Activated naive CD4-positive, alpha-beta T cell treated with Interleukin-2 at 50 U/mL for 16 hours (primary cell): ENCODE measurements at places on chromosomes 5 and 9.

- DNase-seq = no peak
Measured at GRCh38 chr5:17228821-17229291, 11.4 kb downstream of the BASP1 start.

DNA sequence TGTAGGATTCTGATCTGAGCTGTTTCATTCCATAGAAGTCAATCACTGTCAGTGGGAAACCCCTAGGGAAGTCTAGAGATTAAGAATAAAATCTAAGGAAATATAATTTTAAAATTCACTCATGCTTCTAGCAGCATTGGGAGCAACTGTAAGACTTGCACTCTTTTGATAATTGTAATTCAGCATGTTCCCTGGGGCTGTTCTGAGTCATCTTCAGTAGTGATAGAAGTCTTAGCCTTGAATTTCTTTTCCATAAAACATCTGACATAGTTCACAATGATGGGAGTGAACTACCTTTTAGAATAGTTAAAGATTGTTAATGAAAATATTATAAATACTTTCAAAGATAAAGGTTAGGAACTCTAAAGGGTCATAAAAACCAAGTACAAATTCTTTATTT, 935.8 kb downstream of the DTWD2 start:
- no peak for DNase-seq

- no peak for DNase-seq
Measured at GRCh38 chr9:130429831-130430230, 14.9 kb upstream of the ASS1 start.

- DNase-seq = no peak
Measured at GRCh38 chr9:119768266-119768665, 399.0 kb upstream of the BRINP1 start.

DNA sequence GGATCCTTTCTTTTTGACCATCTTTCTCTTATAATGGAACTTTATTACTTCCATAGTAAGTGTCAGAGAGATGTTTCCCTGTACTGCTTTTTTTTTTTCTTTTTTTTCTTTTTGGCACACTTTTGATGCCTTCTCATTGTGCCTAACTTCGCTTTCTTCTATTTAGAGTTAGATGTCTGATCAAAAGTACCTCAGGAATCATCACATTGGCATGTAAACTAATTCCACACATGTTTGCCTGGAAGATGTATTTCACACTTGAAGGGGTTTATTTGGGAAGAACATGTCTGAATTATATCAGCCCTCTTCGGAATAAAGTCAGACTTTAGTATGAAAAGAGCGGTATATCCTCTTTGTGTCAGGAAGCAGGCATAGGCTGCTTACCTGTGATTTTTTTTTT, 35.1 kb downstream of the SMARCA2 start:
- no peak for DNase-seq

- no peak for DNase-seq
Measured at GRCh38 chr9:134442486-134443173, 116.4 kb downstream of the RXRA start.

- DNase-seq = no peak
Measured at GRCh38 chr9:95116002-95116807, 201.3 kb downstream of the FANCC start.

DNA sequence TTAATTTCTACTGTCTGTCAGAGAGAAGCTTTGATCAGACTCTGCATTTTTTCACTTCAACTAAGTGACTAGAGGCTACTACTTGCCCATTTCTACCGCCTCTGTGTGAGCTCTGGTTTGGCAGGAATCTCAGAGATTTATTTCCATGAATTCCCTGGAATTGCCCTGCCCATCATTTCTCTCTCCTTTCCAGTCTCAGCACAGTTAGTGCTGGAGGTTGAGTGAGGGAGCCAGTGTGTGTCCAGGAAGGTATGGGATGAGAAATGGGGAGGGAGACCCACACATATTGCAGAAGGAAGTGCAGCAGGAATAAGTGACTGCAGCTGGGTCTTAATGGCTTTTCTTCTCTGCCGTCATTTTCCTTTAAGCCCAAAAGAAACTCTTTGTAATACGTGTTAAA, 443.1 kb upstream of the ZNF462 start:
- DNase-seq = no peak

DNA sequence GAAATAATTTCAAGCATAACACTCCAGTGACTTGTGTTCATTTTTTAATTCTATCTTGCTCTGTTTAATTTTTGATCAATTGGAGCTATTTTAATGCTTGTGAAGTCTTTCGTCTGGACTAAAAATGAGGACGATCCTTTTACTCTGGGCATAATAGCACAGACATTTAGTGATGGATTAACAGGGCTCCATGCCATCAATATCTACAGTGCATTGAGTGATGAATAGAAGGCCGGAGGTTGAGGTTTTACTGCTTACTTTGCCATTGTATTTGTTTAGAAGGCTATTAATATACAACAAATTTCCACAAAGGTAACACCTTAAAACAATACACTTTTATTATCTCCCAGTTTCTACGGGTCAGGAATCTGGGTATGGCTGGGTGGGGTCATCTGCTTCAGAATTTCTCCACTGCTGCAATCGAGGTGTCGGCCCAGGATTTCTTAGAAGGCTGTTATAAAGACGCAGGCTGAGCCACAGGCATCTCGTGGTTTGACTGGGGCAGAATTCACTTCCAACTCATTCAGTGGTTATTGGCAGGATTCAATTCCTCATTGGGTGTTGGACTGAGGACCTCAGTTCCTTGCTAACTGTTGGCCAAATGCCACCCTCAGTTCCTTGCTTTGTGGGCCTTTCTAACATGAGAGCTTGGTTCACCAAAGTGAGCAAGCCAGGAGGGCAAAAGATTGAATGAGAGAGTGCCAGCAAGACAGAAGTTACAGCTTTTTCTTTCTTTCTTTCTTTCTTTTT, 265.4 kb upstream of the VLDLR start:
- DNase-seq = no peak

GRCh38 chr9:106693558-106693957, 169.4 kb upstream of the ZNF462 start:
- no peak for DNase-seq

DNA sequence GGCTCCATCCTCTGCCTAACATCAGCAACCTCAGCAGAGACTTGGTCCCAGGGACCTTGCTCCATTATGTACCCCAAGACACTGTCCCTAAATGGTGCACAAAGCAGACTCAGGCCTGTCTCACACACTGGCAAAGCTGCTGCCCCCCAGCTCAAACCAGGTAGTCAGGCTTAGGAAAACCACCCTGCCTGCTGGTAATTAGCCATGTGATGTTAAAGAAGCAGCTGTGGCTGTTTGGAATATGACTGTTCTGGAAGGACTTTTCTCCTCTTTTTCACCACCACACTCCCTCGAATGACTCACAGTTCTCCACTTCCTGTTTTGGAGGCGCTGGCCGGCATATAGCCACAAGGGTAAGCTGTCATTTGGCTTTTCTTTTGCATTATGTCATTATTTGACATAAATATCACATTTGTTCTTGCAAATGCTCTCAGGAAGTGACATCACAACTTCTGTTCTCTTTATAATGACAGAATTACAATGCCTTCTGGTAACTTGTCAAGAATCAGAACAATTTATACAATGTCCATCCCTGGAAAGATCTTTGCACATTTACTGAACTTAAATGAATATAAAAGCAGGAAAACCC, 113.9 kb downstream of the SUSD1 start:
- DNase-seq = peak; percentile 30

DNA sequence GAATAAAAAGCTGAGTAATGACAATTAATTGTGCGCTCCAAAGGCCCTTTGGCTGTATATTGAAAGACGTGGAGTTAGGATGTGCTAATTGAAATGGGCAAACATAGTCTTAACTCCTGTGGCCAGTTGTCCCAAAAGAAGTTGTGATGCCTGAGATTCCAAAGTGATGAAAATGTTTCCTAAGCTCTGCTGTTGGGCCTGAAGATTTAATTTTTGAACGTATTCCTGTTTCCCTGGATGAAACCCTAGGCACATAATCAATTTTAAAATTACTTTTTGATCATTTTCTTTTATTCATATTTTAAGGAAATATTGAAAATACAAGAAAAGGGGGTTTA, 87.9 kb downstream of the PRDM6 start:
- no peak for DNase-seq

- peak; percentile 83 for DNase-seq
Measured at GRCh38 chr9:131635285-131635684, 90.0 kb downstream of the PRRT1B start.

DNA sequence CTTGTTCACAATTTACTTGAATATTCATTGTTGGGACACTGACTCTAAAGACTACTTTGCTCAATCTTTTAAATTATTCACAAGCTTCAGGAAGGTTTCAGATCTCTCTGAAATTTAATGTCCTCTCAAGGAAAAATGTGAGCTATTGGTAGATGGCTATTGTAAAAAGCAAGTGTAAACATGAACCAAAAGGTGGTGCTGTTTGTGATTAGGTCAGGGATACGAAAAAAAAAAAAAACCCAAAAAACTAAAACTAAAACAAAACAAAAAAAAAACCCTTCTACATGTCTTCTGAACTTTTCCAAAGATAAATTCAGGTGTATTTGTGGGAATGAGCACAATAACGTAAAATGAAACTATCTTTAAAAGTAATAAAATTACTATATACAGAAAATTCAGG, 193.8 kb downstream of the SLF1 start:
- no peak for DNase-seq

DNA sequence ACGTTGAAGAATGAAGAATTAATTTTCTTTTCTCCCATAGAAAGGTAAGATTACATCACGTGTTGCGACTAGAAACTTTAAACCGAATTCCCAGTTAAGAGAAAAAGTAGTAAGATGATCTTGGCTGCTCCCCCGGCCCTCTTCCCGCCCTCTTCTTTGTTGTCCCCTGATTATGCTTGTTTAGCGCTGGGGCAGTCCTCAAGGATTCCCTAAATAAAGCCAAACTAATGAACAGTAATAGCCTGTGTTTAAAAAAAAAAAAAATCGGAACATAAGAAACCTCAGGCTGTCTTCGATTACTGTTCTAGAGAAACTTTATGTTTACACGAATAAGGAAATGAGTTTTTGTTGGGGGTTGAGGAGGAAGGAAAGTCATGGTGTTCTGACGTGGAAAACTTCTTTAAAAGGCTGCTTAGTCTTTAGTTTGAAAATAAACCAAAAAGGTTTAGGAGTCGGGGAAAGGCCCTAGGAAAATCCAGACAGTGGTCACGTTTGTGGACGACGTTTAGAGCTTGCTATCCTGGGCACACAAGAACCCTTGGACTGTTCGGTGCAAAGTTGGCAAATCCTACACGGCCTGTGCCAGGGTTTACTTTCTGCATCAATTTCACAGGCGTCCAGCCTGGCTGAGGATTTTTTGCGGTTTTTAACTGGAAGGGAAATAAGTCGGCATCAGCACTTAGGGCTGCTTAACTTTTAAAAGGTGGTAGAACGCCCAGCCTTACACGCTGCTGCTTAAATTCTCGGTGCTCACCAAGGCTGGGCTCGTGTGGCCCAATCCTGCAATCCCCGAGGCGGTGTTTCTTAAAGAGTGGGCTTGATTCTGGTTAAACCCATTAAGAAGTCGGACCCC, 1.1 kb upstream of the MAT2B start:
- DNase-seq = peak; percentile 59

GRCh38 chr5:65892801-65893200, 33.6 kb upstream of the ERBIN start:
- no peak for DNase-seq

DNA sequence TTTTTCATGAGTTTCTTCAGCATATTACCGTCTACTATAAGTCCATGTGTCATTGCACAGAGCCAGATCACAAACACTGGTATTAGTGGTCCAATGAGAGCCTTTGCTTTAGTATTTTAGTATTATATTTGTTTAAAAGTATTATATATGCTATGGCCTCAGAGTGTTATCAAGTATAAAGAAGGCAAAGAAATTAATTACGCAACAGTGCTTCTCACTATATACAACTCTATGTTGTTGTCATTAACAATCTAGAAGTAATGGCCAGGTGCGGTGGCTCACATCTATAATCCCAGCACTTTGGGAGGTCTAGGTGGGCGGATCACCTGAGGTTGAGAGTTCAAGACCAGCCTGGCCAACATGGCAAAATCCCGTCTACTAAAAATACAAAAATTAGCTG, 47.1 kb upstream of the RAPGEF6 start:
- DNase-seq = no peak

- DNase-seq = no peak
Measured at GRCh38 chr9:2307480-2307879, 292.3 kb downstream of the SMARCA2 start.

DNA sequence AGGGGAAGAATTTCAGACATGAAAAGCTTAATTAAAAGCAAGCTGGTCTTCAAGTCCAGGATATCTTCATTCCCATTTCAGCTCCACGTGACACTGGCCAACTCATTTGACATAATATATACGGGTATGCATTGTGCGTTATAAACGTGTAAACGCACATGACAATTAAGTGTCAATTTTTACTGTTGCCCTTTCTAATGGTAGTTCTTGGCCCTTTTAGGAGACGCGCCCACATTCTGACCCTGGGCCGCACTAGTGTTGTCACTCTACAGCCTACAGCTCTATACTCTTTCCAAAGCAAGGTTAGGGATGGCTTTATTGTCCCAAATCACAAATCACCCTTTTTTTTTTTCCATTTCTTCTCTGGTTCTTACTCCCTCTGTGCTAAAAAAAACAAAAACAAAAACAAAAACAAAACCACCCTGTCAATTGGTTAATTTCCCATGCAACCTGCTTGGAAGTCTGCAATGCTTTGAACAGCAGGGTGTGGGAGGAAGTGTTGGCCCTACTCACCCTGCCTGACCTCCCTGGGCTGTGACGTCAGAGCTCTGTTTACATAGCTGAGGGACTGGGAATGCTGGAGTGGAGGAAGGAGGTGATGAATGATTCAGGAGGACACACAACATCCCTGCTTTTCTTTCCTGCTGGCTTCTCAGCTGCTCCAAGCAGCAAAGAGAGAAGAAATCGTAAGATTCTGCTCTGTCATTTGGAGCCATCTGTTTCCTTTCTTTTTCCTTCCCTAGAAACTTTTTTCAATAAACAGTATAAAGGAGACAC, 19.3 kb downstream of the RFK start:
- no peak for DNase-seq
